8988T (cell line): ENCODE measurements at places on chromosomes 7 and 10.

DNA sequence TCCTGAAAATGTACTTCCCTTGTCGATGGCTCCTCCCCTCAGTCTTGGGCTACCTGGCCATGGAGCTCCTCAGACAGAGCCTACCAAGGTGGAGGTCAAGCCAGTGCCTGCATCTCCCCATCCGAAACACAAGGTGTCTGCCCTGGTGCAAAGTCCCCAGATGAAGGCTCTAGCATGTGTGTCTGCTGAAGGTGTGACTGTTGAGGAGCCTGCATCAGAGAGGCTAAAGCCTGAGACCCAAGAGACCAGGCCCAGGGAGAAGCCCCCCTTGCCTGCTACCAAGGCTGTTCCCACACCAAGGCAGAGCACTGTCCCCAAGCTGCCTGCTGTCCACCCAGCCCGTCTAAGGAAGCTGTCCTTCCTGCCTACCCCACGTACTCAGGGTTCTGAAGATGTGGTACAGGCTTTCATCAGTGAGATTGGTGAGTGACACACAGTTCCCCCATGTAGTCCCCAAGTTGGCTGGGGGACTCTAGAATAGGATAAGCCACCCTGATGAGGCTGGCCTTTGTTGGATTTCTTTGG lies 8.8 kb downstream of the PPRC1 start:
- DNase-seq = no peak

GRCh38 chr10:114618722-114619121 lies 39.4 kb downstream of the ABLIM1 start:
- no peak for DNase-seq

DNA sequence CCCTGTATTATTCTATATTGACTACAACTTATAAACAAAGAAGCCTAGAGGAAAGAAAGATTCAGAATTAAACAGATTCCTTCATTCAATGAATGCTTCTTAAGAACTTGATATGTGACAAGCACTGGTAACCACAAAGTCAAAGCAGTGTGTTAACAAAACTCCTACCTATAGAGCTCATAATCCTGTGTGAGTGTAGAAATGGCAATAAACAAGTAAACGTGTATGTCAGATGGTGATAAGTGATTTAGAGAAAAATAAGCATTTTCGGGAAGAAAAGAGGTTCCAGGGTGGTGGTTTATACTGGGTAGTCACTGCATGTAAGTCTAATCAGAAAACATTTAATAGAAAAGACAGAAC lies 141.3 kb downstream of the JMJD1C start:
- no peak for DNase-seq

GRCh38 chr7:151374139-151374538 lies 32.5 kb downstream of the NUB1 start:
- DNase-seq = no peak

- DNase-seq = no peak
These were observed 11.3 kb upstream of the HABP2 start for GRCh38 chr10:113541549-113541927.

GRCh38 chr7:11613292-11613930 lies 218.6 kb downstream of the THSD7A start:
- no peak for DNase-seq

DNA sequence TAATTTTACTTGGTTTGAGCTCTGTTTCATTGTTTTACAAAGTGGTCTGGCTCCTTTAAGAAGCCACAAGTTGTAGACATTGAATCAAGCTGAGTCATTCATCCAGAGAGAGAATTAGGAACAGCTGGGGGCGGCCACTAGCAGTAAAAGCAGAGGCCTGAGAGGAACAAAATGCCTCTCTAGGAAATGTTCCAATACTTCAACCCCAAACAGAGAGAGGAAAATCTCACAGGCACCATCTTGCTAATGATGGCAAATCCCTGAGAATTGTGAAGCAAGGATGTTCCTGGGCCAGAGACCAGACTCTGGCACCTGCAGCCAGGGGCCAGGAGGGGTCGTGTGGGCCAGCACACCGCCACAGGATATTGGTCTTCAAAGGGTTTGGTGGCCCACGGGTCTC lies 26.5 kb upstream of the TRIL start:
- DNase-seq = no peak

GRCh38 chr10:82288461-82288881 lies 413.5 kb downstream of the NRG3 start:
- DNase-seq = peak; percentile 14

DNA sequence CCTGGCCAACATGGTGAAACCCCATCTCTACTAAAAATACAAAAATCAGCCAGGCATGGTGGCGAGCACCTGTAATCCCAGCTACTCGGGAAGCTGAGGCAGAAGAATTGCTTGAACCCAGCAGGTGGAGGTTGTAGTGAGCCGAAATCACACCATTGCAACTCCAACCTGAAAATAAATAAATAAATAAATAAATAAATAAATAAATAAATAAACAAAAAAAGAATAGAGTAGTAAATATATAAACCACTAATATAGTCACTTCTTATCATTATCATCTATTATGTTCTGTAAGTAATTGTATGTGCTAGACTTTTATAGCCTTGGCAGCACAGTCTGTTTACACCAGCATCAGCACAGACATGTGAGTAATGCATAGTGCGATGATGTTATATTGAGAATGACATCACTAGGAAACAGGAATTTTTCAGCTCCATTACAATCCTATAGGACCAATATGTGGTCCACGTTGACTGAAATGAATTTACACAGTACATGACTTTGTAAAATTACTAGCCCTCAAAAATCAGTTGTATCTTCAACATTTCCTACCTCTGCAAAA lies 385.4 kb upstream of the ANKRD30A start:
- no peak for DNase-seq

GRCh38 chr7:92813390-92814024 lies 22.9 kb downstream of the CDK6 start:
- no peak for DNase-seq

DNA sequence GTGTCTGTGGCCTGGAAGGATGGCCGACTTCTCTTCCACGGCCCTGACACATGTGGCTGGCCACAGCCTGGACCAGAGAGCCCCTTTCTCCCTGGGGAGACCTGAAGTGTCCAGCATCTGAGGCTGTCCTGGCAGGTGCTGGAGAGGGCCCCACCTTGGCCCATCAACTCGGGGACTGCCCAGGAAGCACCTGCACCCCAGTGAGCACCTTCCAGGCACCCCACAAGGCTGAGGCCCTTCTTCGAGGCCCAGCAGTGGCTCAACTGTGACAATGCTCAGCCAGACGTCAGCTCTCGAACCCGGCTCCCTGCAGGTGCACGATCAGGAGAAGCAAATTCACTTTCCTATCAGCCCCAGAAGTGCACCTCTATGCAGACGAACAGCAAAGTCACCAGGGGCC lies 24.3 kb downstream of the RGS10 start:
- DNase-seq = no peak

DNA sequence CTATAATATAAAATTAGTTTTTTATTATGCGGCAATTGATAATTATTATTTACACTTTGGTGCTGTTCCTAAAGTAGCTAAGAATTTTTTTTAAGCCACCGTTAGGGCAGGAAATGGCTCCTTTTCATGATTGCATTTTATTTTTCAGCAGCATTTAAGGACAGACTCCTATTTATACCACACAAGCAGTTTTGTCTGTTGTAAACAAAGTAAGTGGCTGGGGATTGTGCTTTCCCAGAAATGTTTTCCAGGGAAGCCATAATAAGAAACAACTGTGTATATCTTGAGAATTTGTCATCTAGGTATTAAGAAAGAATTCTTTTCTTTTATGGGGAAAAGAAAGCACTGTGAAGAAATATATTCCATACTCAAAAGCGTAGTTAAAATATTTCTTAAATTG lies 232.0 kb downstream of the VTI1A start:
- DNase-seq = no peak

DNA sequence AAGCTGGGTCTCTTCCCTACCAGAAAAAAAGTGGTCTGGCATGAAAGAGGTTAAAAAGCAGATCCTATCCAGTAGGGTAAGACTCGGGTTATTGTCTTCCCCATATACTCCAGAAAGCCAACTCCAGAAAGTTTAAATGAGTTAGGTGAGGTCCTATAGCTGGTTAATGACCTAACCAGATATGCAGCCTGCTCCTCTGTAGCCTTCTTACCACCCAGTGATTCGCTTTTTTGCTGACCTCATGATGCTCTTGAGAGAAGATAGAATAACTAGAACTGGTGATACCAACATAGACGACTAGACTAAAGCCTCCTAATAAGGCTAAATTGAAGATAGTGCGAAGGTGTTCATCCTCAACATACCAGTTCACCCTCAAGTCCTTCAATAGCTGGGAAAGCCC lies 675 bp upstream of the GIMAP1 start:
- no peak for DNase-seq

DNA sequence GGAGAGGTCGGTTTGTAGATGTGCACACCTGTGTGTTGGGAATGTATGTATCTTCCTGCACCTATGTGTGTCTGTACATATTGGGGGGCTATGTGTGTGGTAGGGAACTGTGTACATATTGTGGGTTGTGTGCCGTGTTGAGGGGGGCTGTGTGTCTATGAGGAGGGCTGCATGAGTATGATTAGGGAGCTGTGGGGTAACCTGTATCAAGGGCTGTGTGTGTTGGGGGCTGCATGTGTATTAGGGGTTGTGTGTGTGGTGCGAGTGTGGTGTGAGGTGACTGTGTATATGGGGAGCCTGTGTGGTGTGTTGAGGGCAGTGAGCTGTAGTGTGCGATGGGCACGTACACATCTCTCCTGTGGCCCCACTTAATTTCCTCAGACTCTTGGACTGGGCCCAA lies 22.2 kb upstream of the PAX2 start:
- DNase-seq = no peak
